Uterine smooth muscle cell (primary cell): ENCODE measurements at places on chromosomes 7 and 10. TPM values are rescaled to one million over a fixed set of nuclear protein-coding genes. Genes with fewer than 3 reads are reported as not detected.

Gene HOXA2
- total RNA-seq = under 0.01 TPM in 1 of 2 replicates, not detected in the other

Gene OR2AE1
- 0.11 and 0.12 TPM in 2 replicates for total RNA-seq

Gene GIMAP7
- total RNA-seq = 0.11 TPM in 1 of 2 replicates, not detected in the other

Gene LAMTOR4
- total RNA-seq = 80.3 and 91.4 TPM in 2 replicates

Gene DPCD
- 58.8 and 70.0 TPM in 2 replicates for total RNA-seq

Gene AKR1C2
- 20.4 and 34.5 TPM in 2 replicates for total RNA-seq

Gene PKD2L1
- total RNA-seq = under 0.01 TPM in 1 of 2 replicates, not detected in the other

Gene TWIST1
- total RNA-seq = 41.5 and 51.1 TPM in 2 replicates

Gene FGFR2
- total RNA-seq = 0.44 and 1.7 TPM in 2 replicates

Gene SUN3
- total RNA-seq = not detected in 2 replicates

Gene AMZ1
- 0.22 and 0.62 TPM in 2 replicates for total RNA-seq

Gene SPDYE6
- 0.25 TPM in 1 of 2 replicates, not detected in the other for total RNA-seq

Gene CALHM3
- total RNA-seq = not detected in 2 replicates

Gene SAP25
- total RNA-seq = not detected in 2 replicates

Gene FEZF1
- not detected in 2 replicates for total RNA-seq

Gene MBL2
- not detected in 2 replicates for total RNA-seq

Gene CUTC
- 30.7 and 42.4 TPM in 2 replicates for total RNA-seq

Gene ZNF488
- total RNA-seq = under 0.01 TPM in 2 replicates

Gene PON1
- not detected in 2 replicates for total RNA-seq

Gene C10orf53
- under 0.01 TPM in 1 of 2 replicates, not detected in the other for total RNA-seq

Gene CPA4
- total RNA-seq = 0.77 and 8.2 TPM in 2 replicates

Gene PTF1A
- total RNA-seq = not detected in 2 replicates

Gene DNAJC30
- 1.8 and 2.2 TPM in 2 replicates for total RNA-seq

Gene AEBP1
- 62.5 and 165 TPM in 2 replicates for total RNA-seq

Gene PAPOLB
- total RNA-seq = 0.11 and 0.12 TPM in 2 replicates

Gene STEAP1B
- total RNA-seq = 10.7 and 23.6 TPM in 2 replicates

Gene SPDYE8
- total RNA-seq = not detected in 2 replicates

Gene NEUROG3
- total RNA-seq = not detected in 2 replicates

Gene CPVL
- total RNA-seq = 1.1 and 1.4 TPM in 2 replicates

Gene JAZF1
- total RNA-seq = 12.0 and 21.4 TPM in 2 replicates

Gene IDI2
- not detected in 2 replicates for total RNA-seq

Gene CRYGN
- total RNA-seq = 0.25 TPM in 1 of 2 replicates, not detected in the other
